Muscle of leg (tissue), 16 donors: ENCODE measurements at places on chromosomes 4 and X. TPM values are rescaled to one million over a fixed set of nuclear protein-coding genes. Genes with fewer than 3 reads are reported as not detected.

DNA sequence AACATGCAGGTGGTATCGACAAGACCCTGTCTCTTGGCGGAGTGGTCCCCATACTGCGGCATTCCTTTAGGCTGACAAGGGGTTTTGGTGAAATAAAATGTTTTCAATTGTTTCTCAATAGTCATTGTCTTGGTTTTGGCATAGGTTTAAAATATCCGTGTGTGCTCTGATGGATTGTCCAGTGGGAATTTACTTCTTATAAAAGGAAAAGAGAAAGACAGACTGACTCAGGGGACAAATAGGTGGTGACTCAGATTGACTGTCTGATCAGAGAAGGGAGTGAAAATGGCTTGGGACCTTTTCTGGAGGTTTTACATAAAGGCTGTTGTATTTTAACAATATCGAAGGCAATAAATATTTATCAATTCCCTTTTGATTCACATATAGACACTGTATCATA lies 129.8 kb downstream of the SORBS2 start:
- DNase-seq = no peak

The FABP2 gene
- polyA plus RNA-seq = 0.08 TPM

DNA sequence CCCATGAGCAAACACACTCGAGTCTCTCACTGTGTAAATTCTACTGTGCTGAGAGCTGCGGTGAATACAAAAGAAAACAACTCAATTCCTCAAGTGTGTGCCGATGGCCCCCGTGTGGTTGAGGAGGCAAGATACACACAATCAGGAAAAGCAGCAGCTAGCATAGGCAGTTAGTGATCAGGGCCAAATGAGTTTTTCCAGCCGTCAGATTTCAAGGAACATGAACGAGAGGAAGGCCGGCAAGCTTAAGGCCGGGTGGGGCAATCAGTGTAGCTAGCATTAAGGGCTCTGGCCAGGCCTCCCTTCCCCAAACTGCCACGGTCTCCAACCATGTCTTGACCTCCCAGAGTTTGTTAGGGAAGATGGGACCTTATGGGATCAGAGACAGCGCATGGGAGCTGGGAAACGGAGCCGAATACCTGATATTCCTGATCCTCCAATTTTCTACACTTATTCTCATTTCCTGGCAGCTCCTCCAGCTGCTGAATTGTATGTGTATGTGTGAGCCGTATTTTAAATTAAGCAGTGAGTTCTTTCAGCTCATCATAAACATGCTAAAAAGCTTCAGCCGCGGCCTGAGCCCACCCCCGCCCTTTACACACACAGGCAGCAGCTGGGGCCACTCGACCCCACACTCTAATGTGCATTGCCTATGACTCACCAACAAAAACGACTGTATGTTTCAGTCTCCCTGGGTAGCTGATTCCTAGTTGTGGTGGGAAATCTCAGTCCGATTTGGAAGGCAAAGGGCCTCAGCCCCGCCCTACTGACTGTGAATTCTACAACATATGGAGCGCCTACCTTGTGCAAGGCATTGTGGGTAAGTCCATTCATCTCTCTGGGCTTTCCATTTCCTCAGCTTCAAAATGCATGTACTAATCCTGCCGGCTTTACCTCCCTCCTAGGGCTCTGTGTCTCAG lies 59.9 kb downstream of the RTL9 start:
- peak; percentile 91 for DNase-seq

The AMTN gene
- not detected for polyA plus RNA-seq

DNA sequence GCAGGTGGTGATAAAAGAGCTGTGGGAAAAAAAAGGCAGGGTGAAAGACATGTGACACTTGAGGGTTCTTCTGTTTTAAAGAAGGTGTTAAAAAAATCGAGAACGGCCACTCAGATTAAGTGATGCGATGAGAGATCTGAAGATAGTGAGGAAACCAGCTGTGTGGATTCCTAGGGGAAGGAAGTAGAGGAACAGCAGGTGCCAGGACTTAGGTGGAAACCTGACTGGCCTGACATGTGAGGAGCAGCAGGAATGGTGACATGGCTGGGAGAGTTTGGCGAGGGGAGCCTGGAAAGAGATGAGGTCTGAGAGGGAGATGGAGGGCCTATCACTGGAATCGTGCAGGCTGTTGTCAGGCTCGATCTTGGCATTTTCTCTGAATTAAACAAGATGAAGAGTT lies 55.5 kb downstream of the BMPR1B start:
- no peak for DNase-seq

The CT47B1 gene
- not detected for polyA plus RNA-seq

DNA sequence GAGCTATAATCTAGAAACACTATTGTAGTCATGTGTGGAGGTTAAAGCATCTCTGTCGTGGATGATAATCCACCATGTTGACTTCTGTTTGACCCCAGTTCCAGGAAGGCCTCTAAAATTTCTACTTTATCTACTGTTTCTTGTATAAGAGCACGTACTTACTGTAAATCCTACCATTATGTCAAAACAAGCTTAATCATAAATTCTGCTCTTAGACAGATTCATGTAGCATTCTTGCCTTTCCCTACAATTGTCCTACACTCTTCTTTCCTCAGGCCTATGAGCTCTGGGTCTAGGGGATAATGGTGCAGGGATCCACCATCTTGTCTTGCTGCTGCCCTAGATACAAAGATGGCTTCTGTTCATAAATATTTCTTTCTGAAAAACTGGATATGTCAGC lies 2594.3 kb downstream of the ARAP2 start:
- no peak for DNase-seq
